Activated naive CD4-positive, alpha-beta T cell treated with anti-CD3 and anti-CD28 coated beads, Interleukin-2, amount 50 U/mL, for 16 hours (primary cell): ENCODE measurements at places on chromosomes 12 and 14.
A peak's percentile ranks its signal among the peaks of the same experiment; 100 is the strongest.

- DNase-seq = peak; percentile 51
Observed at GRCh38 chr12:10190558-10191388, 11.9 kb downstream of the TMEM52B start.

DNA sequence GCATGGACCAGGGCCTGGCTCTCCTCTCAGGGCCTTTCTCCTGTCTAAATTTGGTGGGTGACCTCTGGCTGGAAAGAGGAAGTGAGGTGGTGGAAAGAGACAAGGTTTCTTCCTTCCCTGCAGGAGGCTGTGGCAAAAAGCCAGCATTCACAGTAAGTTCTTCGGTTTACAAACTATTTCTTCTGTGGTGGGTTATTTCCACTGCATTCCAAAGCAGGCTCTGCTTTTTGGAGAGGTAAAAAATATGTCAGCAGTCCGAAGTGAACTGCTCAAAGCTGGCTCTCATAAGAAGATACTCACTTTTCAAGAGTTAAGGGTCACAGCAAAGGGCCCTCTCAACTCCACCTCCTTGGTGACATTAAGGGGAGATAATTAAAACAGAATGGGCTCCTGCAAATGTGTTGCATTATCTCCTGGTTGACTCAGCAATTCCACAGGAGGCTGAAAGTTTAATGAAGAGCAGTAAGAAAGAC, 48.9 kb upstream of the POC1B start:
- no peak for DNase-seq

- no peak for DNase-seq
Observed at GRCh38 chr14:60654334-60654821, 5.1 kb upstream of the SIX1 start.

GRCh38 chr14:94392510-94392935, 4.1 kb upstream of the SERPINA1 start:
- DNase-seq = no peak

DNA sequence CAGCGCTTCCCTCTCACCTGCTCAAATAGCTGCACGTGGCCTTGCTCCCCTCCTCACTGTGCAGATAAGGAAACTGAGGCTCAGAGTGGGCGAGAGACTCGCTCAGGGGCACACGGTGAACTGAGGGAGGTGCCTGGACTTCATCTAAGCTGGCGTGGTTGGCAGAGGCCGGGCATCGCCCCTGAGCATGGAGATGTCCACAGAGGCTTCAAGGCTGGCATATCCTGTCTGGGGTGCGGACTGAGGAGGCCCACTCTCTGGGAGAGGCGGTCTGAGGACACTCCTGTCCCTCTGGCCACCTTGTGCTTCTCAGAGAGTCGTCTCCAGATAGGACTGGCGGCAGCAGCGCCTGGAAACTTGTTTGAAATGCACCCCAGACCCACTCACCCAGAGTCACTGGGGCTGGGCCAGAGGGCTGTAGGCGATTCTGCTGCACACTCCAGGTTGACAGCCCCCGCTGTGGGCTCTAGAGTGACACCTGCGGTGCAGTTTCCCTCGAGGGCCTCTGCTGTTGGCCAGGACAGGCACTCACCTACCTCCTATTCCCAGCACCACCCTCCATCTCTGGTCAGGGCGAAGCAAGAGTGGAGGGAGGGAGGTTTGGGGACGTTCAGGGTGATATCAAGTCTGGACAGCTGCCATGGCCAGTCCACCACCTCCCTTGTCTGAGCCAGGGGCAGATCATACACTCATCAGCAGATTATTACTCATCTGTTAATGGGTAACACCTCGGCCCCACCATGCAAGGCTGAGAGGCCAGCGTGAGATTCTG, 11.2 kb upstream of the LBHD2 start:
- DNase-seq = no peak

DNA sequence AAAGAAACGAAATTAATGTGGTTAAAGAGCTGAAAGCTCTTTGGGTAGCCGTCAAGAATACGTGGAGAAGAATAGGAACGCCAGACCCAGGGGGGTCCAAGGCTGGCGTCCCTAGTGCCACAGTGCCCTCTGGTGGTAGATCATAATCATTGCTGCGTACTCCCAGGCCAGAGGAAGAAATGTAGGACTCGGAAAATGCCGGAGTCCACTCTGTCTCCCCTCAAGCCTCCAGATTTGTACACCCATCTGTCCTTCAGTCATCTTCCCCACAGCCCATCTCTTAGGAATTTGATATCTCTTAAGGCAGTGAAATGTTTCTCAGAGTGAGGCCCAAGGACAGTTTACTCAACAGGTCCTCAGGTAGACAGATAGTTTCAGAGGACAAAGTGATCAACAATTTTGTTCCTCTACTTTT, 25.4 kb upstream of the PLEKHG6 start:
- peak; percentile 46 for DNase-seq

GRCh38 chr12:10557766-10558165, 52.1 kb downstream of the EIF2S3B start:
- DNase-seq = no peak

DNA sequence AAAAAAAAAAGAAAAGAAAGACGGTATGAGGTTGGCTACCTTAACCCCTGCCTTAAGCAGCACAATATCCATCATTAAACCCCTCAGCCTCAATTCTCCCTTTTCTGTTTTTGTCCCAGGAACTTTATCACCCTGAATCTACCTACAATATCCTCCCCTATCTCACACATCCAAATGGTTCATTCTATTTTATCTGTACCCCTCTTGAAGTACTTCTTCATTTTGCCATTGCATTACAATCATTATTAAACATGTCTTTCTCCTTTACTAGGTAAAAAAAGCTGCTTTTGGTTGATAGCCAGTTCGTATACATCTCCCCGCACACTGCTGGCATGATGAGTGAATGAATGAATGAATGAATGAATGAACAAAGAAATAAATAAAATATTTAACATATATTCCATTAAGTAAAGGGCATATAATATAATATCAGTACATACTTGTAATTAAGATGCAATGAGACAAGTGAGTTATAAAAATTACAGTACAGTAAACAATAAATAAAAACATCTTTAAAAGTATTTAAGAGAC, 364 bp upstream of the GPR65 start:
- no peak for DNase-seq

- no peak for DNase-seq
Observed at GRCh38 chr14:79254069-79254775, 957.1 kb downstream of the DIO2 start.

- DNase-seq = no peak
Observed at GRCh38 chr12:10097521-10097920, 1.3 kb downstream of the CLEC1A start.

DNA sequence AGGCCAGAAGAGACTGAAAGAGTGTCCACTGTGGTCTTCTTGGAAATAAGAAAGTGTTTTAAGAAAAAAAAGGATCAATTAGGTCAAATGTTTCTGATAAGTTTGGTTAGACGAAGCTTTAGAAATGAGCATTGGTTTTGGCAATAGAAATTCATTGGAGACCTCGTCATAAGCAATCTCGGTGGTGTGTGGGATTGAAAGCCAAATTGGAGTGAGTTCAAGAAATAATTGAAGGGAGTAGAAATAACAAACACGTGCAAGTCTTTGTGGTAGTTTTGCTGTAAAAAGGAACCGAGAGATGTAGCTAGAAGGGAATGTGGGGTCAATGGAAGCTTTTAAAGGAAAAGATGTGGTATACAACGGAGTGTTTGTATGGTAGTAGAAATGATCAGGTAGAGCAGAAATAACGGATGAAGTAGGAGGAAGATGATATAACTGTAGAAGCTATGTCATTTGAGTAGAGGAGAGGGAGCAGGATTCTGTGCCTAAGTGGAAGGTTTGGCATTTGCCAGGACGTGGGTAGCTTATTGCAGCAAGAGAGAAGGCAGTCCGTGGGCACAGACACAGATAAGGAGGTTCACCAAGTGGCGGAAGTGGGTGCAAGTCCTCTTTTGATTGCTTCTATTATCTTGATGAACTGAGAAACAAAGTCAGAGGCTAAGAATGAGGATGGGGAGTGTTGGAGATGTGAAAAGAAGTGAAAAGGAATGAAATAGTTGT, 146.2 kb downstream of the DACT1 start:
- no peak for DNase-seq

DNA sequence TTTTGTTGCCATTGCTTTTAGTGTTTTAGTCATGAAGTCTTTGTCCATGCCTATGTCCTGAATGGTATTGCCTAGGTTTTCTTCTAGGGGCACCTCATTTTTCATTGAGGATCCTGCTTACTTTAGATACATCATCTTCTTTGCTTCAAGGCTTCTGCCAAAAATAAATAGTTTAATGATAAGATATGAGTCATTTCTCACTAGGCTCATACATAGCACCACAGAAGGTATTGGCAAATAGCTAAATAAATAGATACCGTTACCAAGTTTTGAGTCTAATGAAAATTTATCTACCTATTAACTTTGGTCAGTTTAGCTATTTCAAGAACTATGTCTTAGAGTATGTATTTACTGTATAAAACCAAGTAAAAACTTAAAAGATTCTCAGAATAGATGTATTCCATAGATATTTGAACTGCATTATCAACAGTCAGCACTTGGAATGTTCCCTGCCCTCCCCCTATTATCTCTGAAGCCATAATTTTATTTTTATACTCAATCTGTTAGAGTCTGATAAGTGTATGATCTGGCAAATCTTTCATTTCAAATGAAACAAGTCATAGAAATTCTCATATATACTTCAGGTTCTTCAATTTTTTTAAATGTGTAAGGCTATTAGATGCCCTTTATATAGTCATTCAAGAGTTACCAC, 310.2 kb downstream of the CCDC91 start:
- no peak for DNase-seq

- DNase-seq = no peak
Observed at GRCh38 chr12:130988751-130989150, 35.0 kb downstream of the ADGRD1 start.

GRCh38 chr12:88388566-88389540, 191.4 kb downstream of the KITLG start:
- DNase-seq = no peak

DNA sequence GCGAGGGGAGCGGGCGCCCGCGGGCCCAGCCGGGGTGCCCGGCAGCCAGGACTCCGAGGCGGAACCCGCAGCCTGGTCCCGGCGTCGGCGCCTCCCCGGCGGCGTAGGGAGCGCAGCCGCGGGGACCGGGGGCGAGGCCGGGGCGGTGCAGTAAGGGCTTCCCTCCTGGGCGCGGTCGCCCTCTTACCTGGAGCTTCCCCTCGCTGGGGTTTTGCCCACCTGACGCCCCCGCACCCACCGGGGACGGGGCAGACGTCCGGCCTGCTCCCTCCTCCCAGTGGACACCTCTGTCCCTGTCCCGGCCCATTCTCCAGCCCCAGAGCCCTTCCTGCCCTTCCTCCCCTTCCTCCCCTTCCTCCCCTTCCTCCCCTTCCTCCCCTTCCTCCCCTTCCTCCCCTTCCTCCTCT, 413 bp upstream of the TUBA1C start:
- peak; percentile 58 for DNase-seq

- no peak for DNase-seq
Observed at GRCh38 chr14:98886982-98887381, 385.0 kb downstream of the BCL11B start.
